T-helper 2 cell (primary cell): ENCODE measurements at places on chromosomes 12 and 14.
A peak's percentile ranks its signal among the peaks of the same experiment; 100 is the strongest.

- DNase-seq = peak; percentile 65
Measured at GRCh38 chr12:53231921-53232645, at the start of gene RARG. TSS of gene RARG (minus strand) at chr12:53232209. CDS start at chr12:53227545, 4,664 bp downstream.

GRCh38 chr12:92568691-92569090 is 134.1 kb upstream of the PLEKHG7 start:
- no peak for DNase-seq

DNA sequence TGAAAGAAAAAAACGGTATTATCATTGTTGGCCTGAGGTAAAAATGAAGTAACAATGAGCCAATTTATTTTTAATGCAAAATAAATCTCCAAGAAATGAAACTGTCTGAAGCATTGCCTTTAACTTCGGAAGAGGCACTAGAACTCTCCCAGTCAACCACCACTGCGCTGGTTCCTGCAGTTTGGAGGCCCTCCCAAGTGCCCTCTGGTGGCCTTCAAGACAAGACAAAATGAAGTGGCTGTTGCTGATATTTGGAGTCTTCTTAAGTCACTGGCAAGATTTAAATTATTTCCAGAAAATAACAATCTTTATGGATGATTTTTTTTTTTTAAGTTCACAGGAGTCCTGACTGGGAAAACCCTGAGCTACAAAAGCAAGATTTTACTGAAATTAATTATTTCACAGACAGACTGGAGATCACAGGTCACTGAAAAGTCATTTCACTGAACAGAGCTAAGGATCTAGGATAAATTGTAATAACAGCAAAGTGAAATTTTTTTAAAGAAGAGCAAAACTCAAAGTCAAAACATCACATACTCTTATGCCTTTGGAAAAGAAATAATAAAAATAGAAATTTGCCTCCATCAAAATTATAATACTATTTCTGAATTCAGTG is 58.2 kb downstream of the DICER1 start:
- no peak for DNase-seq

- DNase-seq = no peak
Measured at GRCh38 chr14:64605926-64606685, 56.3 kb downstream of the PPP1R36 start.

GRCh38 chr12:31423405-31423804 is 97.5 kb upstream of the SINHCAF start:
- no peak for DNase-seq

DNA sequence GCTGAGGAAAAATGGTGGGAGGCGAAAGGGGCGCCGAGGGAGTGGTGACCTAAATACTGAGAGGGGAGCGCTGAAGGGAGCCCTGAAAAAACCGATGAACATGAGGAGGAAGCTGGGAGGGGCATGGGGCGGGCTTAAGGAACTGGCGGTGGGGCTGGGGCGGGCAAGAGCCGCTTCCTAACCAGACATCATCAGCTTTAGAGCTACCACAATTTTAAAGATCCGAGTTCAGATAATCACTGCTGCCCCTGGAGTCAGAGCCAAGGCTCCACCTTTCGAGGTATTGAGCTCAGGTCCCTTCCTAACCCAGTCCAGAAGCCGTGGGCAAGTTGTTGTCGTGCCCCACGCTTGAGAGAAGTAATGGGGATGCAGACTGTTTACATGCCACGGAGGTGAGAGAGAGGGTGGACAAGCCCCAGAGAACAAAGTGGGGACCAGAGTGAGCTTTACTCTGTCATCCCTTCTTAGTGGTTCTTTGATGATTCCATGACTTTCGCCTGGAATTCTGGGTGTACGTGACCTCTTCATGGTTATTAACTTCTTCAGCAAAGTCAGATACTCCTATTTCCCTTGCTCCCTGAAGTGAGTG is 393 bp downstream of the ORMDL2 start:
- no peak for DNase-seq
